ENCODE measurements at places on chromosomes 5 and 9. TPM values are rescaled to one million over a fixed set of nuclear protein-coding genes. Genes with fewer than 3 reads are reported as not detected.

GRCh38 chr5:132439521-132440089 is 51.0 kb downstream of the IRF1 start:
- no peak for DNase-seq

- DNase-seq: peak; percentile 77
Measured at GRCh38 chr5:55668356-55668755, 43.8 kb downstream of the SLC38A9 start.

- DNase-seq: no peak
Measured at GRCh38 chr5:173826086-173826427, 62.1 kb upstream of the CPEB4 start.

DNA sequence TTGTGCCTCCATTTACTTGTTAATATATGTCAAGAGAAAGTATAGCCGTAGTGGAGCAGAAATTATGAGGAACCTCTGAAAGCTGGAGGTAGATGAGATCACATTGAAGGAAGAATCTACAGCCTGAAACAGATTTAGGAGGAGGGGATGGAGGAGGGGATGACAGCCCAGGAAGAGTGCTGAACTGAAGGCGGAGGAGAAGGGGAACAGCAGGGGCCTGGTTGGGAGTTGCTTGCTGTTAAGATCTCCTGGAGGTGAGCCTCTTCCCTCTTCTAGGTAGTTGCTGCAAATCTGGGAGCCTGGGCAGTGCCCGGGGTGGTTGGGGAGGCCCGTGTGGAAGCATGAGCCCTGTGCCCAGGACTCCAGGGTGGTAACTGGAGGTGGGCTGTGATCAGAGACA is 111.8 kb upstream of the SEMA6A start:
- DNase-seq: no peak

The FGF10 gene
- 0.08 TPM for total RNA-seq

The TMEM8B gene
- 11.5 TPM for total RNA-seq

Data from kidney epithelial cell (primary cell).